Astrocyte of the spinal cord (primary cell): ENCODE measurements at places on chromosomes 12 and 14.
A peak's percentile ranks its signal among the peaks of the same experiment; 100 is the strongest.

- DNase-seq: peak; percentile 64
Observed at GRCh38 chr12:68420225-68421010, 88.3 kb upstream of the MDM1 start.

- DNase-seq: no peak
Observed at GRCh38 chr12:132314516-132315233, 14.7 kb downstream of the GALNT9 start.

DNA sequence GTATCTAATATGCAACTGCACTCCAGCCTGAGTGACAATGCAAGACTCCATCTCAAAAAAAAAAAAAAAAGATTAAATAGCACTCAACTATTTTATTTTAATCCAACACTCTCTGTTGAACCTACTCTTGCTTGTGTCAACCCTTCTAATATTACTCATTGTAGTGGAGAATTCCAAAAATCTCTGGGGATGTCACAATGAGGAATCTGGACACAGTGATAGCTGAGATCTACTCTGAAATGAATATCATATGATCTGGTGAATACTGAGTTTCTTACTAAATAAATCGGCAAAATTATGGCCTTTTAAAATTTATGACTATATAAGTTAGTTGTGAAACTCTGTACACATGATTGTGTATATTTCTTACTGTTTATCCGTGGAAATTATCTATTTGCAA is 418.2 kb downstream of the BCAT1 start:
- no peak for DNase-seq

DNA sequence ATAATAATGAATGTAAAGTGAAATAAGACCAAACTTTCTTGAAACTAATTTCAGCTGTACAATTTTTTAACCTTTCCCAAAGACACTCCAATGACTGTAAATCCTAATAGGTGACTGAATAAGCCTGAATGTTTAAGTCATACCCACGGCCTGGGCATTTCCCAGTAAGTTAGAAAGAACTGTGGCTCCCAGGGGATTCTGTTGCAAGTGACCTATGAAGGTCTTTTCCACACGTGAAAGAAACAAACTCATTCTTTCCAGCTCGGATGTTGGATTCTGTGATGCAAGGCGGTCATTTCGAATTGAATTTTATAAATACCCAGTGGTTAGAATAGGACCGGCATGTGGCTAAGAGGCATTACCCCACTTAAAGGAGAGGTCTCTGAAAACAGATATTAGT is 1134.4 kb downstream of the GALC start:
- peak; percentile 34 for DNase-seq

DNA sequence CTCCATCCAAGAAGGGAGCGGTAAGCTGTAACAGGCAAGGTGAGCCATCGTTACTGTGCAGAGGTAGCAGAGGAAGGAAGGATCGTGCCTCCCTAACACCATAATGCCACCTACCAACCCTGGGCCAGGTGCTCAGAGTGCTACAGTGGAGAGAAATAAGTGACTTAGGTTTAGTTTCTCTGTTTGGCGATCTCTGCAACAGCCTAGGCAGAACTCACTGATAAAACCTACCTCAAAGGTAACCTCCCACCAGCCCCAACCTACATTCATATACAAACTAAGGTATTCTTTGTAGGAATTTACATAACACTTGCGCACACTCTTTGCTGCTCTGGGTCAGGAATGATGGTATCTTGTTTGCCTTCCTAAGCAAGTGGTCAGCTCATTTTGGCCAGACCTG is 93.4 kb upstream of the TMEM132D start:
- DNase-seq: no peak

DNA sequence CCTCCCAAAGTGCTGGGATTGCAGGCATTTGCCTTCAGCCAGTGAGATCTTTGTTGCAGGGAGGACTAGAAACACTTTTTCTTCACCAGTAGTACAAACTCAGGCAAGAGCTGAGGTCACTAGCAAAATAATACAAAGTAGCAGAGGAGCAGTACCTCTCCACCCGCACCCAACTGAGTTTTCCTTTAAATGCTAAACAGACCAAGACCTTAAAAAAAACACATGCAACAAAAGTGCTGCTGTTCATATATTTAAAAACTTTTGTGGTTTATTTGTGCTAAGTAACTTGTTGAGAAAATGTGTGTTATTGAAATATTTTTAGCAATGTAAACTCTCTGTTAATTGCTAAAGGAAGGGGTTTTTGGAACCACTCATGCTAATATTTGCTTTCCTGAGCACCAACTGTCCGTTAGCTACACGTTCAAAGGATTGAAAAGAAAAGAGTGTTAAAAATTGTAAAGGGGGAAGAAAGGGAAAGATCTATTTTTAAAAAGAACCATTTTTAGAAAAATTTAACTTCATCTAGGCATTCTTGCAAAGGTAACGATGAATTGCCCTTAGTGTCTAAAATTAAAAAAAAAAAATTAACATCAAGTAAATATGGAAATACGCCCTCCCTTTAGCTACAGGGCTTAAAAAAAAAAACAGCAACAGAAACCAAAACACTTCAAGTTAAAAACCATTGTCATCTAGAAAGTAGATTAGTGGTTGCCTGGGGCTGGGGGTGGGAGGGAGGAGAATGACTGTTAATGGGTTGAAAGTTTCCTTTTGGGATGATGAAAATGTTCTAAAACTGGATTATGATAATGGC is 114.0 kb upstream of the KRAS start:
- no peak for DNase-seq

GRCh38 chr14:60989599-60989998 is 8.6 kb downstream of the SLC38A6 start:
- DNase-seq: no peak

DNA sequence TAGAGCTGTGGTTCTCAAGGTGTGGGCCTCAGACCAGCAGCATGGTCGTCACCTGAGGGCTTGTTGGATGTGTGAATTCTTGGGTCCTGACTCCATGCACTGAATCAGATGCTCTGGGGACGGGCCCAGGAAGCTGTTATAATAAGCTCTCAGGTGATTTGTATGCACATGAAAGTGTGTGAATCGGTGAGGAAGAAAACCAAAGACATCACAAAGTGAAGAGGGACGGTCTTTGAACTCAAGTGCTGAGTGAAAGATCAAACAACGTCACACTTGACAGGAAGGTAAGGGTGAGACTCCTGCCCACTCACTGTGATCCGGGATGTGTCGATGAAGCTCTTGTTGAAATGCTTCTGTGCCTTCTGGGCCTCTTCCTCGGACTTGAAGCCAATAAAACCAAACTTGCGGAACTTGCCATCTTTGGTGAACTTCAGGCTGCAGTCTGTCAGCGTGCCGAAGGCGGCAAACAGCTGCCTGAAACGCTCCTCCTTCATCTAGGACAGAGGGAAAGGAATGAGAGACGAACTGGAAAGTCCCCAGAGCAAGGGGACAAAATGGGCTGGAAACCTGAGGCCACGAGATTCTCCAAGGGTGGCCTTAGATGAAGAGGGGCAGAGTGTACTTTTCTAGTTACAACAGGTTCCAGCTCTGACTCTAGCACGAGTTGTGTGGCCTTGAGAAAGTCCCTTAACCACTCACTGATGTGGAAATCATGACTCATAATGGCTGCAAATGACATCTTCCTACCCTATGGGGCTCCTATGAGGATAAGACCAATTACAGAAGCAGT is 4.0 kb downstream of the RBM19 start:
- DNase-seq: no peak

GRCh38 chr14:24127673-24128072 is 2.8 kb upstream of the FITM1 start:
- no peak for DNase-seq

GRCh38 chr12:53427905-53428594 is 4.4 kb downstream of the AMHR2 start:
- peak; percentile 86 for DNase-seq

DNA sequence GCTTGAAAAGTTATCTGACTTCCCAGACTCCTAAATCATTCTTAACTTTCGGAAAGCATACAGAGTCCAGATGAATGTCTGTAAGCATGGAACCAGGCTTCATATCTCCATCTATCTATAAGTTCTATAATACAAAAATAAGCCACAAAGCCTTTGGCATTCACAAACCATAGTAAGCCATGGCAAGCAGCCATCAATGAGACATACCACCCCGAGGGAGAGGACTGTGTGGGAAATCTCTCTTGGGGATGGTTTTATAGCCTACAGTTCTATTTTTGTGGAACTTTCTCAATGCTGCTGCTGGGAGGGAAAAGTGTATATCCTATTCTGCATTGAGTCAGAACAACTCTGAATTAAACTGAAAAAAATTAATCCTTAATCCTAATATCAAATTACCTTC is 20.4 kb downstream of the EGLN3 start:
- no peak for DNase-seq

- no peak for DNase-seq
Observed at GRCh38 chr12:96045566-96045965, 10.2 kb upstream of the LTA4H start.

DNA sequence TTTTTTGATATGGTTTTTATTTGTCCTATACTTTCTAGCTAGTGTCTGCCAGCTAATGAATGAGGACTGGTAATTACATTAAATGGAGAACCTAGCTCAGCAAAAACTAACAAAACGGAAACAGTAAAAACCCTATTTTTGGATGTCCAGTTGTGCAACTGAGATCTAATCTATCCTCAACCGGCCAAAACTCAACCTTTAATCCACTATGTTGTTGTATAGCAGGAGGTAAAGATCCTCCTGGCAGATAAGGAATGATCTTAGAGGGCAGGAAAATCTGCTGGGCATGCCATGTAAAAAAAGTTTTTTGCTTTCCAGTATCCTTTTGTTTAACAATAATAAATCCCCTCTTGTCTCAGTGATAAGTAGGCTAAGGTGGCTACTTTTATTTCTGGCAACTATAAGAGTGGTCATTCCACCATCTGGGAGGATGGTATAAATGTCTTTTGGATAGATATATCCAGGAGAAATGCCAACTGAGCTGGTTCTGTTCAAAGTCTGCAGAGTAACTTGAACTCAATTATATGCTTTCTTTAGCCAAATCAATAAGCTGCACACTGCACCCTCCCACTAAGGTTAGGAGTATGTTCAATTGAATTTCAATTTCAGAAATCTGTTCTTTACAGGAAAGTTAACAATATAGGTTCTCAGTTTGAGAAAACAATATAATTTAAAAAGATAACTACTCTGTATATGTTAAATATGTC is 40.1 kb downstream of the WASHC3 start:
- no peak for DNase-seq

GRCh38 chr12:62512901-62513300 is 46.3 kb downstream of the MON2 start:
- no peak for DNase-seq

DNA sequence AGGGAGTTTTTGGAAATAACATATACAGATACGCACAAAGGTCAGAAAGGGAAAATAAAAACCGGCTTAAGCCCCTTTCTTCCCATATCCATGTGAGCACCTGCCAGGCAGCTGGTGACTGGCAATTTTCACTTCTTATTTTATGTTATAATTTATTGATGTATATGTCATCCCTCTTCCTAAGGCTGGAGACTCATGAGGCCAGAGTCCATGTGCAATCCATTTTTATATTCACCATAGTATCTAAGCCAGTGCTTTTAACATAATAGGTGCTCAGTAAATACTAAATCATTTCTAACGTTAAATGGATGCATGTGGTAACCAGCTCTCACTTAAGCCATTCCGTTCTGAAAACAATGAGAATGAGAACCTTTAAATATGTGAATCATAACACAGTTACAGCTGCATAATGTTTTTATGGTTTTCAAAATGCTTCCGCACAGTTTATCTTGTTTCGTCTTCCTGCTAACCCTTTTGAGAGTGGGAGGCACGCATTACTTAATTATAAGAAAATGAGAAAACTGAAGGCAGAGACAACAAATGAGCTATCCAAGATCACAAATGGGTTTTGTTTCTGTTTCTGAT is 178.3 kb downstream of the CACNA1C start:
- DNase-seq: no peak

- DNase-seq: peak; percentile 79
Observed at GRCh38 chr12:12661086-12661856, 34.7 kb downstream of the GPR19 start.

- no peak for DNase-seq
Observed at GRCh38 chr12:90423965-90424364, 531.0 kb downstream of the CCER1 start.

DNA sequence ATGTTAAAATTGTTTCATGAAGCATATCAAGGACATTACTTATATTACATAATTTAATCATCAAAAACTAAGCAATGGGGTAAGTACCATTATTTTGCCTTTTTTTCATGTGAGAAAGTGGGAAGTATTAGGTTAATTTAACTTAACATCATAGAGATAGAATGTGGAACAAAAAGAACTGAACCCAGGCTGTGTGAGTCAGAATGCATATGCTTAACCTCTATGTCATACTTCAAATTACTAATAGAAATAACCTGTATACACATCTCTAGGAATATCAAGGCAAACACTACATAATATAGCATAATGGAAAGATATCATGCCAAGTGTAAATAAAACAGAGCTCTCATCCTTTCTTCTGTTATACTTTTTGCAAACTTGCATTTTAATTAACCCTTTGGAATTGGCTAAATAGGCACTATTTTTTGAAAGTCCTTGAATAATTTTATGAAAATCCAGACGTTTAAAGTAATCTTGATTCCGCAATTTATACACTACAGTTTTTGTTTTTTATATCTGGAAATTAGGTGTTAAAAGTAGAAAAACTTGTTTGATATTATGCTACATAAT is 777.7 kb downstream of the SLC6A15 start:
- no peak for DNase-seq

GRCh38 chr12:27331291-27331926 is 1.2 kb upstream of the BMAL2 start:
- DNase-seq: peak; percentile 96

DNA sequence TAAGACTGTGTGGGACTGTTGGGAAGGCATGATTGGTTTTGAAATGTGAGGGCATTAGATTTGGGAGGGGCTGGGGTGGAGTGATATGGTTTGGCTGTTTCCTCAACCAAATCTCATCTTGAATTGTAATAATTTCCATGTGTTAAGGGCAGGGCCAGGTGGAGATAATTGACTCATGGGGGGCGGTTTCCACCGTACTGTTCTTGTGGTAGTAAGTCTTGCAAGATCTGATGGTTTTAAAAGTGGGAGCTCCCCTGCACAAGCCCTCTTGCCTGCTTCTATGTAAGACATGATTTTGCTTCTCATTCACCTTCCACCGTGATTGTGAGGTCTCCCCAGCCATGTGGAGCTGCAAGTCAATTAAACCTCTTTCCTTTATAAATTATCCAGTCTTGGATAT is 76.6 kb upstream of the PPFIA2 start:
- DNase-seq: no peak

- DNase-seq: no peak
Observed at GRCh38 chr12:68367116-68367515, 35.0 kb upstream of the MDM1 start.
